ENCODE measurements at places on chromosomes 5 and 9. TPM values are rescaled to one million over a fixed set of nuclear protein-coding genes. Genes with fewer than 3 reads are reported as not detected.

PRDM9 gene
- total RNA-seq = not detected

BARHL1 gene
- not detected for total RNA-seq

PROP1 gene
- total RNA-seq = not detected

LCN9 gene
- not detected for total RNA-seq

DNA sequence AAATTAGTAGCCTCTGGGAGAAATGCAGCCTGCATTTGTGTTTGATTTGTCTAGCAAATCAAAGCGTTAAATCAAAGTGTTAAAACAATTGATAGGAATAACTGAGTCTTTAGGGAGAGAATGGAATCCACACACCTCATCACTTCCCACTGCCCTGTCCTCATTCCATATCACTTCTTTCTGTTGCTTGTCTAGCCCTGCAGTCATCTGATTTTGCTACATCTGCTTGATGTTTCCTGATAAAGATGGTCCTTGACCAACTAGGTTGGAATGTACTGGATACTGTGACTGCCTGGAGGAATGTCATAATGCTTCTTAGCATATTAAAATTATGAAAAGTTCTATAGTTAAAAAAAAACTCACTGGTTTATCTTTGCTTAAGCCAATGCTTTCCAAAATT is 119.9 kb downstream of the DOCK2 start:
- H3K4me3 ChIP-seq = no peak overlapping the region
- H3K36me3 ChIP-seq = no peaks in the 10 kb centered on the region
- no peak overlapping the region for H3K27ac ChIP-seq
- DNase-seq = no peak

DNA sequence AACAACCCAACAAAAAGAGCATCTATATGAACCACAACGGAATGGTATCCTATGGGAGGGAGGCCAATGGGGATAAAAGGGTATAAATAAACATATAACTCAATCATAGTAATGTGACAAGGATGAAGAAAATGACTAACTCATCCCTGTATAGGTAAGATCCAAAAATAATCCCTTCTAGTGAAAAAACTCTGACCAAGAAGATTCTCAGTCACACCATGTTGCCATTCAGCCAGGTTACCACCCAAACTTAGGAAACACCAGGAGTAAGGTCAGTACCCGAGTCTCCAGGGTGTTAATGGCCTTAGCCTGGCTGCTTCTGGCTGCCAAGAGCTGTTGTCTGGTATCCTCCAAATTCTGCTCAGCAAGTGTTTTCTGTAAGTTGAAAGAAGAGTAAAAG is 32.8 kb downstream of the GOLGA1 start:
- no peaks in the 10 kb centered on the region for H3K4me1 ChIP-seq
- H3K4me3 ChIP-seq = no peak overlapping the region
- no peak overlapping the region for H3K27ac ChIP-seq
- no peaks in the 10 kb centered on the region for H3K27me3 ChIP-seq

C9orf50 gene
- total RNA-seq = 0.30 TPM

All from aorta (tissue), 5 donors.